NCI-H2107 (cell line): ENCODE measurements at places on chromosomes 4 and X.

DNA sequence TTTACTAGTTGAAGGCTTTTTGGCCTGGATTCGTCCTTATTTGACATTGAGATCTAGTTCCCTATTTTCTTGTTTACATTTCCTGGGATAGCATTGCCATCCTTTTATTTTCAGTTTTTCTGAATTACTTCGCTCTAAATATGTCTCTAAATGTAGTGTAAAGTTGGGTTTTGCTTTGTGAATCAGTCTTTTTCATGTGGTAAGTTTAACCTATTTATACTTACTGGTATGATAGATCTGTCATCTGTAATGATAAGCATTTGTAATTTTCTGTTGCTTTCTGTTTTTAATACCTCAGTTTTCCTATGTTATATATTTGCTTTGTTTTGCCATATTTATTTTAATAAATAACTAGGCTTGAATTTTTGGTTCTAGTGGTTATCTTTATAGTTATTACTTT is 6.7 kb downstream of the PDK3 start:
- no peak for DNase-seq

DNA sequence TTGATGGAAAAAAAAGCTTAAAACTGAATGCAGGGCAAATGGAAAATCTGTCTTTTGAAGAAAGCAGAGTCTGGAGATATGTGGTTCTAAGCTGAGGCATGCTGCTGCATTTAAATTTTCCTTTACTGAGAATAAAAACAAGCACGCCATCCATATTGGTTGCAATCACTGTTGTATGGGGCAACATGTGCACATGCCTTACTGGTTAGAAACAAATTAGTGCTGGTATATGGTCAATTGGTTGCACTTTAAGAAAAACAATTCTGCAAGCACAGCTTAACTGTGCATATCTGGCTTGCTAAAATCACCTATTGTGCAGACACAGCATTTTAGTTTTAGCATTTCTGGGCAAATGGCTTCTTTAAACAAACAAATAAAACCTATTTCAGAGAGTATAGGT is 239.1 kb downstream of the NDST4 start:
- DNase-seq = no peak

DNA sequence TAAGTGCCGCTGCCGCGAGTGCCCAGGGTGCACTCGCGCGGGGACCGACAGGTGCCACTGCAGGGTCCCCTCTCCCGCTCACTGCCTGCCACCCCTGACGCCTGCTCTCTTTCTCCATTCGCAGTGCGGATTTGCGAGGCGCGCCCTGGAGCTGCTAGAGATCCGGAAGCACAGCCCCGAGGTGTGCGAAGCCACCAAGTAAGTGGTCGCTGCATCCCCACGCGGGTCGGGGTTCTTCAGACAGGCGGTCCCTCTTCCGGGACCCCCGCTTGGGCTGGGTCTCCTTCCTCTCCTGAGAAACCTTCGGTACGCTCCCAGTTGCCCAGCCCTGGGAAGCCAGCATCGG is 547 bp downstream of the GUCY1A1 start:
- no peak for DNase-seq

GRCh38 chrX:150966742-150967141 is 16.4 kb upstream of the HMGB3 start:
- no peak for DNase-seq

DNA sequence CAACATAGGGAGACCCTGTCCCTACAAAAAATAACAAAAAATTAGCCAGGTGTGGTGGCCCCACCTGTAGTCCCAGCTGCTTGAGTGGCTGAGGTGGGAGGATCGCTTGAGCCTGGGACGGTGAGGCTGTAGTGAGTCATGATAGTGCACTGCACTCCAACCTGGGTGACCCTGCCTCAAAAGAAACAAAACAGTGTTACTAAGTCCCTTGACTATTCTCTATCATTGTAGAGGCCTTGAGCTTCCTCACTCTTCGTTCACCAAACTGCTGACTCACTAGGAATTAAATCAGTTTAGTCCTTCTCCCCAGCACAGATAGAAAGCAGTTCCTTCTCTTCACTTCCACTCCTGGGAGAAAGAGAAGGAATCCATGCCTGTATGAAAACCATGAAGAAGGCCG is 14.5 kb downstream of the CDS1 start:
- DNase-seq = no peak

GRCh38 chr4:100361336-100361735 is 156.5 kb downstream of the EMCN start:
- no peak for DNase-seq

- DNase-seq = no peak
Measured at GRCh38 chr4:160956875-160957274, 1206.9 kb downstream of the FSTL5 start.

DNA sequence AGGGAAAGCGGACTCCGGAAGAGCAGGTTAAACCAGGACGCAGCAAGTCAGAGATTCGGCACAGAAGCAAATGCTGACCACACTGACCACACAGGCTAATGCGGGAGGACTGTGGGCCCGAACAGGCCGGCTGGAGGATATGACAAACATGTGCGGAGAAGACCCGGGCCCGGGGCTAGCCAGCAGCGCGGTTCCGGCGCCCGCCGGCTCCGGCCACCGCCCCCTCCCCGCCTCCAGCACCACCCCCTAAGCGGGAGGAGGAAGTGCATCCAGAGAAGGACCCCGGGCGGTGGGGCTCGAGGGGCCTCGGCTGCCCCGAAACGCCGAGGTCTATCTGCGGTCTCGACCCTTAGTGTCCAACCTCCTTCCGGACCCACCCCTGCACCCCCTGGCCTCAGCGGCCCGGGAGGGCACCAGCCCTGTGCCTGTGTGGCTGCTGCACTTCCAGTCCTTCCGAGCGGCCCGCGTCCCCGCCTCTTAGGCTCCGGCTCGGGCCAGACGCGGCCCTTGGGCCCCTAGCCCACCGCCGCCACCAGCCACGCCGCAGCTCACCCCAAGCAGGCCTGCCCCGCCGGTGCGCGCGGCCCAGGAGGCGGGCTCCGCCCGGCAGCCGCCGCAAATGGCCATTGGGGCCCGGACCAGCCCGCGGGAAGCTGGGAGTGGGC is 2.1 kb downstream of the ELOVL6 start:
- DNase-seq = no peak

- no peak for DNase-seq
Measured at GRCh38 chr4:168484626-168485025, 4.3 kb upstream of the DDX60L start.

DNA sequence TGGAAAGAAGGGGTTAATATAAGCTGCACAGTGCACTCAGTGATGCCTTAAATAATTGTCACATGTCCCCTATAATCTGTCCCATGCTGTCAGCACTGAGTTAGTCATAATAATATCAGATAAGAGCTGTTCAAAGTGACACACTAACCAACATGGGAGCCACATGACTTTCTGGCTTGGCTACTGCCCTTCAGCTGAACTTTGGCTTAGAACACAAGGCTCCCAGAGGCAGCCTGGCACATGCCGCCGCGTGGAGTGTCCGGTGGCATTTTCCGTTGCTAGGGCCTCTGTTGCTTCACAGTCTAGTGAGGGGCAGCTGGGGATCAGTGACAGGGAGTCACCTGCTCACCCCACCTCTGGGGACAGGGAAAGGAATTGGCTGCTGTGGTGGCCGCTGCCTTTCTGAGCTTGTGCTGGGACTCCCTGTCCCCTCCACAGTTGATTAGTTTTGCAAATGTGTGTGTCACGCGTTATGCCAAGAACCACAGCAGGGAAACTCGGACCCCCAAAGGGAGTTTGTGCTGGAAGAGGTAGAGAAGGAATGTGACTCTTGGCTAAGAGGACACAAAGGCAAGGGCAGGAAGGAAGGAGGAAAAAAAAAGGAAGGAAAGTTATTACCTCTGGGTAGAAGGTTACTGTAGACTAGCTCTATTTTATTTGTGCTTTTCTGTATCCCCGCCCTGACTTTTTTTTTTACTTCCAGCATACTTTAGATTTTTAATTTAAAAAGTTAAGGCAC is 41.1 kb upstream of the PPARGC1A start:
- no peak for DNase-seq

DNA sequence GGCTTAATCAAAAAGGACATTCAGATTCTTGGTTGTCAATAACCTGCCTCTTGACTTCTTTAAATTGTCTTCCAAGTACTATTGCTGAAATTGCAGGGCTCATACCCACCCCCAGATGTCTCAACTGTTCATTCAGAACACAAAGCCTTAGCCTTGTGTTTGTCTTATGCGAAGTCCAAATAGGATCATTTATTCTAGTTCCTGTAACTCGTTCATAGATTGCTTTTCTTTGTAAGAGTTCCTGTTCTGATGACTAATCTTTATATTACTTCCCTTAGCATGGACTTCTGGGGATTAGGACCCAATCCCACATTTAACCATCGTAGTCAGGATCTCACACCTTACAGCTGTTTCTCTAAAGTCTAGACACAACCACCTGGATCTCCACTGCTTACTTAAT is 226.0 kb downstream of the VEGFC start:
- no peak for DNase-seq

DNA sequence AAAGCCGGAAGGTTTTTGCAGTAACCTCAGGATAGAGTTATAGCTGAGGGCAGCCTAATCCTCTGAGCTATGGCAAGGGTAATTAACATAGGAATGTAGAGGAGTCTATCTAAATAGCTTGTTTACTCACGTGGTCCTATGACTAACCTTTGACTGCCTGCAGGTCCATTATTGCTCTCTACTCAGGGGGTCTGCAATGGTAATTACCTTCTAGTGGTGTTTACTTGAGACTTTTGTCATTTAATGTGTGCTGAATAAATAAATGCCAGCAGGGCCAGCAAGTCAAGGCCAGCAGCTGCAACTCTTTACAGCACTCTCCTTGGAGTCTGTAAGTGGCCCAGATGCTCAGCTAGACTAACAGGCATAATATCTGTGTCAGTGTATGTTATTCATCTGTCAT is 212.7 kb upstream of the FMR1 start:
- DNase-seq = no peak

GRCh38 chr4:70895811-70896491 is 6.2 kb upstream of the MOB1B start:
- DNase-seq = no peak

GRCh38 chrX:40952855-40953254 is 132.4 kb upstream of the USP9X start:
- no peak for DNase-seq

GRCh38 chr4:5048721-5049120 is 2.6 kb upstream of the STK32B start:
- DNase-seq = no peak

GRCh38 chr4:71974681-71975080 is 57.1 kb upstream of the NPFFR2 start:
- no peak for DNase-seq

- no peak for DNase-seq
Measured at GRCh38 chr4:105102016-105102415, 44.7 kb upstream of the TET2 start.

GRCh38 chr4:110641218-110641617 is 18.3 kb upstream of the PITX2 start:
- no peak for DNase-seq

- no peak for DNase-seq
Measured at GRCh38 chr4:91243132-91243531, 1060.6 kb upstream of the GRID2 start.

DNA sequence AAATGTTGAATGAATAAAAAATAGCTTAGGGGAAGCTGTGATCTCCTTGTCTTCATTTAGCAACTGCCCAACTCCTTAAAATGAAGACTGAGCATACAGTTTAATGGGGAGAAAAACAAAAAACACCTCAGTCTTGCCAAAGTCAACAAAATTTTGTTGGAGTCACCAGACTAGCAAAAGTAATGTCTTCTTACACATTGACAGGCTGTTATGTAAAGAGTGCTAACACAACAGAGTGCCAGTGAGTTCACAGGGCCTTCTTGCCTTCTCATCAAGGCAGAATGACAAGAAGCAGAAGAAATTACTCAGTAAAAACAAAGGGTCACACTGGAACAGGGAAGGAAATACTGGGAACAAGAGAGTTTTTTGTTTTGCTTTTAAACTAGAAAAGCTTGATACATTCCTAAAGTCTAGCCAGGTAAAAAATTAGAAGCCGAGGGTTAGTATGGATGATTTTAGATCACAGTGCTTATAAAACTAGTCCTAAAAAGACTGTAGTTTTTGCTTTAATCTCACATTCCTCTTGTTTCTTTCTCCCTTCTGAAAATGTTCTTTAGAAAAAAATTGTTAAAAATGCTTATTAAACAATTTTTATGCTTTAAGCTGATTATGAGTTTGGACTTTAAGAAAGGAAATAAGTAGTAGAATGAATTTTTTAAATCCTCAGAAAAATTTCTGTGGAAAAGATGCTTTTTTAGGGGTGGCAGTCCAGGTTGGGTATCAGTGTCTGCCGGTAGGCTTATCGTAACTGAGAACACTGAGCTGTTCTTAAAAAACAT is 38.7 kb upstream of the FRAS1 start:
- no peak for DNase-seq

- DNase-seq = no peak
Measured at GRCh38 chr4:113449410-113449974, 312.0 kb downstream of the CAMK2D start.
